ENCODE measurements at places on chromosomes 1 and 21.

- DNase-seq: no peak
These were observed 12.9 kb upstream of the LEMD1 start for GRCh38 chr1:205434738-205435137.

GRCh38 chr21:39946199-39946598 lies 79.0 kb downstream of the PCP4 start:
- DNase-seq: no peak

- no peak for DNase-seq
These were observed 67.7 kb upstream of the MPC2 start for GRCh38 chr1:168004531-168004930.

DNA sequence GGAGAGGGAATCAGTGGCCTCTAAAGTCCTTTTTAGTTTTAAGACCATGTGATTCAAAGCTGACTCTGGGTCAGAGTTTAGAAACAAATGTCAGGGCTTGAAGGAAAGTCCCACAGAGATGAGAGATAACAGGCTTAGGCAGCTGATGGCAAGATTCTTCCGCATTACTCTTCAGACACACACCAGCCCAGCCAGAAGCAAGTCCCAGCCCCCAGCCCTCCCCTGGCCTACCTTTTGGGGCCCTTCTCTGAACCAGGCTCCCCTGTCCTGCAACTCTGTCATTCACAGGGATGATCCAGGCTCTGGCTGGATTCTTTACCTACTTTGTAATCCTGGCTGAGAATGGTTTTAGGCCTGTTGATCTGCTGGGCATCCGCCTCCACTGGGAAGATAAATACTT lies 13.1 kb upstream of the CASQ1 start:
- no peak for DNase-seq

GRCh38 chr1:69794831-69795230 lies 227.1 kb downstream of the LRRC7 start:
- no peak for DNase-seq
